Activated CD4-positive, alpha-beta T cell treated with anti-CD3 and anti-CD28 coated beads, Interleukin-2, amount 50 U/mL, for 48 hours (primary cell): ENCODE measurements at places on chromosomes 1 and 21.

DNA sequence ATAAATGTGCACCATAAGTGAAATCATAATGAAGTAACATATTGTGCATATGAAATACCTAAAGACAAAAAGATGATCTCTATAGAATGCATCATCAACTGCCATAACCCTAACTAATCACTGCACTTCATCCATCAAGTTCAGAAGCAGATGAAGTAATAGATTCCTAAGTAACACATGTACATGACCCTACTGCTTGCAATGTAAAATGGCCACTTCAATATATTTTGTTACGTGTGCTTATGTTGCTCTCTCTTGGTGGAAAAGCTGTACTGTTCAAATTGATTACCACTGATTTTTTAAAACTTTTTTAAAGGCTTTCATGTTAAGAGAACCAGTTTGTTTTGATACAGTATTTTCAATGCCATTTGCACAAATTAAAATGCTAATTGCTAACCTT lies 141.8 kb downstream of the TTLL7 start:
- DNase-seq, result no peak

- DNase-seq, result no peak
Measured at GRCh38 chr1:247357781-247358211, 26.1 kb upstream of the ZNF496 start.

GRCh38 chr1:239879321-239880170 lies 212.1 kb upstream of the FMN2 start:
- no peak for DNase-seq

- no peak for DNase-seq
Measured at GRCh38 chr1:180926164-180926981, 13.7 kb downstream of the KIAA1614 start.

DNA sequence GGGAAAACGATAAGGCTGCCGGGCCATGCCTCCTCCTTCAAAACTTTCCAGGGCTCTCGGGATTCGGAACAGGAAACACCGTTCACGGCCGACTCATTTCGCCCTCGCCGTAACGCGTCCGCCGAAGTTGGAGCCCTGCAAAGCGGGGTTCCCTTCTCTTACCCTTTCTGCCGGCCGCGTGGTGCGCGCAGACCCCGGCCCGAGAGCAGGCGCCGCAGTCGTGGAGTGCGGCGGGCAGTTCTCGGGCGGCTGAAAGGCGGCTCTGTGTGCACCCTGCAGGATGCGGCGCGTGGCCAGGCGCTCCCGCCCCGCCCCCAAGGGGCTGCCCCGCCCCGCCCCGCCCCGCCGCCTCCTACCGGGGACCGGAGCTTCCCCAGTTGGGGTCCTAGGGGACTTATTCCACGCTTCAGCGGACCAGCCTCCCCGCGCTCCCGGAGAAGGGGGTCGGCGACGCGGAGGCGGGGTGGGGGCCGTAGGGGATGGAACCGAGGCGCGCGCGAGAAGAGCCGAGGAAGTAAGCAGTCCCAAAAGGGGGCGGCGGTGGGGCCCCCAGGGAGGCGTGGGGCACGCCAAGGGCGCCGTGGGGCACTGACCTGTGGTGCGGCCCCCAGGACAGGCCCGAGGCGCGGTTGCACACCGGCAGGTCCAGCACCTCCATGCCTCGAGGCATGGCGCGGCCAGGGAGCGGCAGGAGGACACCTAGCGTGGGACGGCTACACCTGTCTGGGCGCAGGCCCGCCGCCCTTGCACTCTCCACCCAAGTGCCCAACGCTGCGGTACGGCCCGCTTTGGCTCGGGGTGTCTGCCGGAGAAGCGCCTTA lies at the start of gene MCOLN2:
TSS of gene MCOLN2 (minus strand) at position 268 of the 821 bp plus-strand sequence. CDS start at position 27, 241 bp downstream.
- peak; percentile 58 for DNase-seq

DNA sequence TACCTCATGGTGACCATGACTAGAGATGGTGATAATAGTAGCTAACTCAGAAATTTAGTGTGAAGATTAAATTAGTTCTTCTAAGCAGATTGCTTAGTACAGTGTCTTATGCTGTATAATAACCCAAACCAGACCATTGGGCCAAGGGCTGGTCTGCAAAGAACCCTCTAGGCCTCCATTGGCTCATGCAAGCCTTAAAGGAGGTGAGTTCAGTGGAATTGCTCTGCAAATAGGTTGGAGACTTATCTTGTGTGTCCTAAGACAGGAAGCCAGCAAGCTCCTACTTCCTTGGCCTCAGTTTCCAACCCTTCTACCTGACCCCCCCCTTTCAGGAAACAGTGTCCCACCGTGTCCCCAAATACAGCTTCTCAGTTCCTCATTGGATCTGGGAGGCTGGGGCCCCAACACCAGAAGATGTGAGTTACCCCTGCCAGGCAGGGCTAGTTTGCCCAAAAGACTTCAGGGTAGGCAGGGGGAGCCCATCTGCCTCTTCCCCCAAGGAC lies 1.9 kb upstream of the MEF2D start:
- DNase-seq, result no peak

- DNase-seq, result peak; percentile 87
Measured at GRCh38 chr1:2199042-2199810, 4.7 kb upstream of the FAAP20 start.

- peak; percentile 59 for DNase-seq
Measured at GRCh38 chr21:17454315-17455027, 58.4 kb upstream of the CXADR start.
